ENCODE measurements at places on chromosomes 3 and 15. TPM values are rescaled to one million over a fixed set of nuclear protein-coding genes. Genes with fewer than 3 reads are reported as not detected.
A peak's percentile ranks its signal among the peaks of the same experiment; 100 is the strongest.

Gene ARGFX
- total RNA-seq = not detected

Gene TEX55
- total RNA-seq = not detected

Gene GOLGA6L10
- total RNA-seq = 0.07 TPM

Gene PLAAT1
- 29.3 TPM for total RNA-seq

Gene FOXB1
- not detected for total RNA-seq

Gene AGTR1
- total RNA-seq = not detected

Gene MAP1A
- 45.0 TPM for total RNA-seq

Gene RASGRP1
- 1.5 TPM for total RNA-seq

Gene TRAIP
- total RNA-seq = 16.1 TPM

DNA sequence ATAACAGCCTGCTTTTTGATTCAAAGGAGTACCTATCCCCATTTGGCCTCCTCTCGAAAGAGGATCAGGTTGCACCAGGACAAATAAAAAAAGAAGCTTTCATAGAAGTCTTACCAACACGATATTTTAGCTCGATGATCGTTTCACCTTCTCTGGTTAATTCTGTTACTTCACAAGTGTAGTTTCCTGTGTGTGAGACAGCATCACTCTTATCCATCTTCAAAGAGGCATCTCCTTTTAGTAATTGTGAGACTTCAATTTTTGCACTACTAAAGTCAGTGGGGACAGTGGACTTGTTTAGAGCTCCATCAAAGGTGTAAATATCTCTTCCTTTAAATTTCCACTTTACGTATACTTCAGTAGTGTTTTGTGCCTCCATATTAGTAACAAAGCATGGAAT is 11.0 kb downstream of the CD47 start:
- no peak for DNase-seq

GRCh38 chr3:64616953-64617352 is 70.8 kb downstream of the ADAMTS9 start:
- no peak for DNase-seq

DNA sequence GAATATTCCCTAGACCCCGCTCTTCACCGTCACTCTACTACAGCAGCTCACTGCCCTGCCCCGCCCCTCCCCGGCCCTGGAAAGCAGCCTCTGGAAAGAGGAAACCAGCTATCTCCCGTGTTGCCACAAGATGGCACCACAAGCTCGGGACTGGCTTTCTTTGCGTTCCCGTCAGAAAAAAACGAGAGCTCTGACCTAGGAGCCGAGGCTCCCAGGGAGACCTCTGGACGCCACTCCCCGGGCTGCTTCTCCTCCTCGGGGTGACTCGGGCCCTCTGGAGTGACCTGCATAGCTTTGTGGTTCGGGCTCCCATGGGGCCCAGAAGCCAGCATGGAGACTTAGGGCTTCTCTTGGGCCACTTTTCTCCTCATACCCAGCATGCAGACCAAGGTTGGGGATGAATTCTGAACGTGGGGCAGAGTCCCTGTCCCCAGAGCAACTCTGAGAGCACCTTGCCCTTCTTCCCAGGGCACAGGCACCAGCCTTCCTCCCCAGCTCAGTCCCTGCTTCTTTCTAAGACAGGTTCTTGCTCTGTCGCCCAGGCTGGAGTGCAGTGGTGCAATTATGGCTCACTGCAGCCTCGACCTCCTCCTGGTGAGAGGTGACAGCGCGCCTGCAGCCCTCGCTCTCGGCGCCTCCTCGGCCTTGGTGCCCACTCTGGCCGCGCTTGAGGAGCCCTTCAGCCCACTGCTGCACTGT is 19.0 kb downstream of the STOML1 start:
- peak; percentile 76 for DNase-seq

DNA sequence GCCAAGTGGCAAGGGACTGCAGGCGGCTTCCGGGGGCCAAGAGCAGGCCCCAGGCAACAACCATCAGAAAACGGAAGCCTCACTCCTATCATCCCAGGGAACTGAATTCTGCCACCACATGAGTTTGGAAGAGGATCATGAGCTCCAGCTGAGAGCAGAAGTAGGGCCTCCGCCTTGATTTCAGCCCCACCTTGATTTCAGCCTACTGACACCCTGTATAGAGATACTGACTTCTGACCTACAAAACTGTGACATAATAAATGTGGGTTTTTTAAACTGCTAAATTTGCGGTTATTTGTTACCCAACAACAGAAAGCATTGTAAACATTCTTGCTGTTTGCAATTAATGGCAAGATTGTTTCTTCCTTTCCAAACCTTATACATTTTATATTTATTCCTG is 21.6 kb upstream of the RARRES1 start:
- DNase-seq = no peak

- no peak for DNase-seq
Measured at GRCh38 chr15:57406062-57406772, 29.9 kb downstream of the CGNL1 start.

DNA sequence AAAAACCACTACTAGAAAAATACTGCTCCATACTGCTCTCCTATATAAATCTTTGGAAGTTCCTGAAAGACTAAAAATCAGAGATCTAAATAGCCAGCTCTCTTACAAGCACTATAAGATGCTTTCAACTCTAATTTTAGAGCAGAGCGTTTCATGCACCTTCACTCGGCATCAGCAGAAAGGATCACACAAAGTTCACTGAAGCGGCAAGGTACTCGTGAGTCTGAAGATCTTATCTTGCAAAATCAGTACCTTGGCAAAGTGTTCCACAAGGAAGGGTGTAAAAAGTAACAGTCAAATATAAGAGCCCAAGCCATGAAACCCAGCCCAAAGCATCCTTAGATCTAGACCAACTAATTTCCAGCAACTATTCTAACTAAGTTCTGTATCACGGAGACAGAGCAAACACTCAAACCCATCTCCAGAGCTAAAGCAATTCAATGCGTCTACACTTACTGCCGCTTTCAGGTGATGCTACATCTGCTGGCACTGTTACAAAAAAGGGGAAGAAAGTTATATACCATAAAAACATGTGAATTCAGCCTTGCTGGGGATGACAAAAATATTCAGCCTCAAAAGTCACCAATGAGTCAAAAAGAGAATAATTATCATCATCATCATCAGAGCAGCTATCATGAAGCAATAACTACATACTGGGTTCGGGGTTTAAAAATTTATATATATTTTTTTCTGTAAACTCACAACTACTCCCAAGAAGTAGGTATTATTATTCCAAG is 16.3 kb downstream of the VPS39 start:
- no peak for DNase-seq

DNA sequence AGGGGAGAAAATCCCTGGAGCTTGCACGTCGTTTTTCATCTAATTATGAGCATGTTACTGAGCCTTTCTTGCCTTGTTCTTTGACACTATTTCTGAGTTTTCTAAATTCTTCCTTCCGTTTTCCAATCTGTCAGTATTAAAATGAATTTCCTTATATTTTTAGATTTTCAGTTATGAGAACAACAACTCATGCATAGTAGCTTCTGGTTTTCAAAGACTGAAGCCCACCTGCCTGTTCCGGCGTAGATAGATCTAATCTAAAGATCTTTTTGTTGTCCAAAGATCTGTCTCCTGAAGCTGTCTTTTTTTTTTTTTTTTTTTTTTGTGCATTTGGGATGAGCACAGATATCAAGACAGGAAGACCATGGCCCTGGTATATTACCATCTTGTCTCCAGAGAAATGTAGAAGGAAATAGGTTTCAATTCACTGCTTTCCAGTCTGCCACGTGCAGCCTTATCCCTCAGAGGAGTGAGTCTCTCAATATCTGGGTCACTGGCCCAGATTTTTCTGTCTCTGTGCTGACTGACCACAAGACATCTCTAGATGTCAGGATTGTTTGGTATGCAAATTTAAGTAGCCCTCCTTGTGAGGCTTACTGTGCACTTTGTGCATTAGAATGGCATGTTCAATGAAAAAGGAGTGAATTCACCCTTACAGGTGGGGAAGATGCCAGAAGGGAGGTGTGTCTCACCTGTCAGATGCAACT is 222.3 kb upstream of the TMC3 start:
- DNase-seq = no peak

DNA sequence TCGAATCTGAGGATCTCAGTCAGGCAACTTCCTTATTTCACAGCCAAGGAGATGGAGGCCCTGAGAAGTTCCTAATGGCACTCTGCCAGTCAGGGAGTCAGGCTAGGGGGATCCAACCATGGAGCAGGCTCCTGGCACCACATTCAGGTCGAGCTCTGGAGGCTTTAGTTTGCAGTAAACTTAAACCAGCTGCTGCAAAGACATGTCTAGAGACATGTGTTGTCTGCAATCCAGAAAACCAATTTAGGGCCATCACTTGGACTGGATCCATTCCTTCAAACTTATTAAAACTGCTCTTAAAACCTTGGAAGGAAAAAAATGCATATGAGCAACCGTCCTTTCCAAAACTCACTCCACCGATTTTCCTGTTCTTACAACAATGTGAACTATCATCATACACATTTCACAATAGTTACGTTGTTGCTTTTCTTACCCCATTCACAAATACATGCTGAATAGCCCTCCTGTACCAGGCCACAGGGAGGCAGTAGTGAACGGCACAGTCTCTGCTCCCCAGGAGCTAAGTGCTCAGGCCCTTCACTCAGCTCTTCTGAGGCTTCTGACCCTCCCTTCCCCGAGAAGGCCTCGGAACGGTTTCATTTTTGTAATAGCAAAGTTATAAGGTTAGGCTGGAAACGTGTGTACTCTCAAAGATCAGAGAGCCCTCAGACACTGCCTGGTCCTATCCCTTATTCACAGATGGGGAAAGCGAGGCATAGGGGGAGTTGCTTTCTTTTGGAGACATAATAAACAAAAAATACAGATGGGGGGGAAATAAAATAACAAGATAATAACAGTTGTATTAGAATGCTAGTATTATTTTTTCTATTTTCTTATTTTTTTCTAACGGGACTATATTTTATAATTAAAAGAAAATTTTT is 20.1 kb downstream of the RFT1 start:
- DNase-seq = no peak

DNA sequence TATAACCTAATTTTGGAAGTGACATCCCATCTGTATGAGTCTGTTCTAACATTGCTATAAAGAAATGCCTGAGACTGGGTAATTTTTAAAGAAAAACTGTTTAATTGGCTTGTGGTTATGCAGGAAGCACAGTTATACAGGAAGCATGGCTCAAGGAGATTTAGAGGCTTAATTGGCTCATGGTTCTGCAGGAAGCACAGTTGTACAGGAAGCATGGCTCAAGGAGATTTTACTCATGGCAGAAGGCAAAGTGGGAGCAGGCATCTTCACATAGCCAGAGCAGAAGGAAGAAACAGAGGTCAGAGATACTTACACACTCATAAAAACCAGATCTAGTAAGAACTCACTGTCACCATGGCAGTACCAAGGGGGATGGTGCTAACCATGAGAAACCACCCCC is 193.1 kb upstream of the ADAMTS9 start:
- DNase-seq = no peak

DNA sequence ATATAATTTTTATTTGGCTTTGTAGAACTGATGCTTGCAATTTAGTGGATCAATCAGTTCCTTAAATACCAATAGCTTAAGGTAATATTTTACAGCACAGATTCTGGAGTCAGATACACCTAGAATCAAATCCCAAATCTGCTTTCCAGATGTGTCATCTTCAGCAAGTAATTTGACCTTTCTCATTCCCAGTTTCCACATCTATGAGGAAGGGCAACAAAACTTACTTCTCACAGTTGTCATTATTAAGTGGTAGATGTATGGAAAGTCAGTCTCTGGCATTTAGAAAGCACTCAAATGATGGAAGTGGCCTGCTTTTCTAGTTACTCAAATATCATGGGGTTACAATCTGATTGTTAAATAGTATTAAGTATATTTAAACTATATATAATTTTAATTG is 767.0 kb downstream of the CADM2 start:
- DNase-seq = no peak

- no peak for DNase-seq
Measured at GRCh38 chr15:75176396-75176761, 25.3 kb upstream of the C15orf39 start.

DNA sequence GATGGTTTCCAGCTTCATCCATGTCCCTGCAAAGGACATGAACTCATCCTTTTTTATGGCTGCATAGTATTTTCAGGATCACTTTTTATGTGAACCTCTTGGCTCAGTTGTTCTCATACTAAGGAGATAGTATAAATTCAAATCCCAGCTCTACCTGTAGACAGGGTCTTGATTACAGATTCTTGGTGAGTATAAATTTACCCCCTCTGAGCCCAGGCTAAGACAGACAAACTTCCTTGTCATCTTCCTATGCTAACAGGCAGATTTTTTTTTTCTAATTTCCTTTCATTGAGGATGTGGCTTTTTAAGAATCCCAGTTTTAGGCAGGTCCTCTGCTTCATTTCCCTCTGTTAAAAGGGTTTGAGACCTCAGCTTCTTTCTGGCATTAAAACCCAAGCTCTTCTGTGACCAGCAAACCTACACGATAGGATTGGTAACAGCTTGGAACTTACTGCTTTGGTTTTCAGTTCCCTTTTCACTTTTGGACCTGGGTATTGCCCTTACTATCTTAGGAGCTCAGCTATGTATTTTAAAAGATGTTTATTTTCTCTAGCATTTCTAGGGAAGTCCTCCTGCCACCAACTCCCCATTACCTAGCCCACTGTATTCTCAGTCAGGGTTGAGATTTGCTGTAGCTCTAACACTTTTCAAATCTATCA is 72.5 kb downstream of the VPS8 start:
- DNase-seq = no peak

- DNase-seq = no peak
Measured at GRCh38 chr3:161254861-161255260, 33.8 kb downstream of the NMD3 start.

DNA sequence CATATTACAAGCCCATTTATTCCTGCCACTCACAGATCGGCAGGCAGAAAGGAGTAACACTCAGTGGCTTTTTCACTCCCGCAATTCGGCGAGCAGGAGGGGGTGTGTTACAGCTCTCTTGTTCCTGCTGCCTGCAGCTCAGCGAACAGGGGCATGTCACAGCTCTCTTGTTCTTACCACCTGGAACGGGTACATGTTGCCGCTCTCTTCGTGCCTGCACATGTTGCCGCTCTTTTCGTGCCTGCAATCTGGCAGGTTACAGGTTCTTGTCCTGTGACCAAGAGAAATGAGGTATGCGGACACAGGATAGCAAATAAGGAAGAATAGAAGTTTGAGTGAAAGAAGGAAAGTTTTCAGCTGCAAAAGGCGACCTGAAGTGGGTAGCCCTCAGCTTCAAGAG is 761.4 kb downstream of the NAALADL2 start:
- no peak for DNase-seq

- no peak for DNase-seq
Measured at GRCh38 chr3:137509354-137510045, 254.6 kb upstream of the SOX14 start.

All from A172 (cell line).